ENCODE measurements at places on chromosomes 16 and 17.

GRCh38 chr17:62112229-62112628 is 47.2 kb upstream of the MED13 start:
- no peak for DNase-seq

DNA sequence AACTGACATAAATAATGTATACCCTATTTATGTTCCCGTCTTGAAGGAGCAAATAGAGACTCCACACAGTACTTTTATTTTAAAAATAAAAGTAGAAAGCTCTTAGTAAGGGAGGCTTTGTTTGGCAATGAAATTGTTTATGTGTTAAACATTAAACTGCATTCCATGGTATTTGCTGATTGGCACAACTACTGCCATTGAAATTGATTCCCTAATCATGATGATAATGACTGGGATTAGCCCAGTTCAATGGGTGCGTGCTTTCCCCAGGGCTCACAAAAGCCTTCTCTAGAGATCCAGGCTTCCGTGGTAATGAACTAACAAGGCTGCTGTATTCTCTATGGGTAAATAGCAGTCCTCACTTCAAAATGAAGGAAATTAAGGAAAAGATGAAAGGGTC is 67.5 kb downstream of the GPRC5B start:
- no peak for DNase-seq

DNA sequence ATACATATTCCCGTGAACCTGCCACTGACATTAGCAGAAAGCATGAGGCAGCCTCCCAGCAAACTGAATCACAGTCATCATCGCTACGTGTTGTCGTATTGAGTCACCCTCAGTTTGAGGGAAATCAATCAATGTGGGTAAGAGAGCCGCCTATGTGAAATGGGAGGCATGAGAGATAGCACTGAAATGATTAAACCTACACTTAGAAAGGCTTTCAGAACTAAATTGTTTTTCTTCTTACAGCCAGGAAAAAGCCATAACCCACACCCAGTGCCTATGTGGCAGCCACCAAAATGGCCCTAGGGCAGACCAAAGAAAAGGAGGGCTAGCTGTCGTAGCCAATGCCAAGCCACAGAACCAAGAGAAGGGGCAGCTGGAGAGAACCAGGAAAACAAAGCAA is 90.5 kb downstream of the ADAMTS18 start:
- no peak for DNase-seq

- DNase-seq = no peak
These were observed 40.1 kb upstream of the CES5A start for GRCh38 chr16:55915096-55915827.

DNA sequence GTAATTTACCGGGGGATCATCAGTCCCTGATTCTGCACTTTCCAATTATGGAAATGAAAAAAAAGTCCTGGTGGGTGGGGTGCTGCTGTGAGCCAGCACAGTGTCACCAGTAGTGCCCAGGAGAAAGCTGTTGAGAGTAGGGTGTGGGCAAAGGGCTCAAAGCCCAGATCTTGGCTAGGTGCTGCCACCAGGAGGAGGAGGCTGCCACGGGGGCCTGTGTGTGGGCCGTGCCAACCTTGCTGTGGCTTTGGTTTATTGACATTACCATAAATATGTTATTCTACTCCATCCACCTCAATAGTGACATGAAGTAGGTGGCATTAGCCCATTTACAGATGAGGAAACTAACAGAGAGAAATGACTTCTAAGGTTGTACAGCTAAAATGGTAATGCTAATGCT is 6.7 kb upstream of the PRPSAP2 start:
- DNase-seq = no peak

GRCh38 chr17:47279062-47279801 is 25.6 kb downstream of the ITGB3 start:
- peak; percentile 98 for DNase-seq

- peak; percentile 95 for DNase-seq
These were observed at the start of gene NCBP3 for GRCh38 chr17:3845621-3846436. Gene NCBP3 (minus strand): TSS chr17:3846246. CDS start chr17:3846223, 23 bp downstream.

- no peak for DNase-seq
These were observed 1.4 kb downstream of the SRSF2 start for GRCh38 chr17:76735586-76736348.

- DNase-seq = no peak
These were observed 43.9 kb downstream of the MMD start for GRCh38 chr17:55377671-55378275.

DNA sequence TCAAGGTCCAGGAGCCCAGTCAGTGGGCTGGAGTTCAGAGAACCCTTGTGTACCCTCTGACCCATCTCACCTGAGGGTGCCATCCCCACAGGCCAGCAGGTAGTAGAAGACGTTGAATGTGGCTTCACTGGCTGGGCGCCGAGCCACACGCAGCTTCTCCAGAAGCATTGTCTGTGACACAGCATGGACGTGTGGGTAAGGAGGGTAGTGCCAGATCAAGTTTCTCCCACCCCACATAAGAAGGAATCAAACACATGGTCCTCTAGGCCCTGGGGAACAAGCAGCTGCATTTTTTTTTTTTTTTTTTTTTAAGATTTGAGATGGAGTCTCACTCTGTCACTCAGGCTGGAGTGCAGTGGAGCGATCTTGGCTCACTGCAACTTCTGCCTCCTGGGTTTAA is 60.9 kb downstream of the MYO18A start:
- DNase-seq = no peak

GRCh38 chr16:87163637-87164036 is 153.6 kb downstream of the C16orf95 start:
- DNase-seq = no peak

GRCh38 chr16:71406724-71407123 is 35.1 kb downstream of the TLE7 start:
- DNase-seq = no peak

DNA sequence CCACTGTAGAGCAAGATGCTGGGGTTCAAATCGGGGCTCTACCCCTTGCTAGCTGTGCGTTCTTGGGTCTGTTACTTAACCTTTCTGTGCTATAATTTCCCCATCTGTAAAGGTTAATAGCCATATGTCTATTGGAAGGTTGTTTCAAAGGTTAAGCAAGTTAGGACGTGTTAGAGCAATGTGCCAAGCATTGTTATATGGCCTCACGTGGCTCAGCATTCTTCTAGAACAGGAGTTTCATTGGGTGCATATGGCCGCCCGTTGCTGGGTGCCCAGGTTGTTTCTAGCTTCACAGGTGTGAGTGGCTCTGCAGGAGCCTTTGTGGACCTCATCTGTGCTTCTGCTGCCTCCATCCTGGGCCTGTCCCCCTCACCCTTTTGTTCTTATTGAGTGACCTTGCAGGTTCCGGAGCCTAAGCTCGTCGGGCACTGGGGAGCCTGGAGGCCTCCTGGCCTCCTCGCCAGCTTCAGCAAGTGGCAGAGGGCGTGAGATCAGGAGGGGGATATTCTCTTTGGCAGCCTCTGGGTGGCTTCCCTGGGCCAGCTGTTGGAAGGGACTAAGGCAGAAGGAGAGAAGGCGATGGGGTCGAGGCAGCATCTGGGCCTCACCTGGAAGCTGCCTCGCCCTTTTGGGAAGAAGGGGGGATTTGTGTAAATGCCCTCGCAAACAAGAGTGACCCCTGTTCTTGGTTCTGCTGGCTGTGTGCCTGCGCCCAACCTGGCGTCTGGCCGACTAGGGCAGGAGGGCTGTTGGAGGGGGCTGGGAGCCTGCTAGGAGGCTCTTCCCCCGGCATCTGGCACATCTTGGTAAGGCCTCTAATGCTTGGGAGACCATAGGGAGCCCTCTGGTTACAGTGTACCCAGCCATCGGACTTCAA is 80.2 kb upstream of the CIBAR2 start:
- no peak for DNase-seq

GRCh38 chr17:80110927-80111701 is 9.7 kb downstream of the GAA start:
- DNase-seq = no peak

- no peak for DNase-seq
These were observed 23.8 kb downstream of the UNC13D start for GRCh38 chr17:75820094-75821080.

GRCh38 chr16:66427036-66427860 is at the start of gene BEAN1:
Gene BEAN1 (plus strand): TSS chr16:66427295. CDS start chr16:66437677, 10,382 bp downstream.
- DNase-seq = no peak

- no peak for DNase-seq
These were observed 353.0 kb upstream of the CDH5 start for GRCh38 chr16:66013486-66013885.

GRCh38 chr17:81229666-81229920 is 6.8 kb upstream of the CEP131 start:
- DNase-seq = no peak

- peak; percentile 78 for DNase-seq
These were observed 20.5 kb downstream of the CDC42EP4 start for GRCh38 chr17:73291260-73291801.

GRCh38 chr17:32567511-32567910 is 80.7 kb downstream of the CDK5R1 start:
- no peak for DNase-seq

DNA sequence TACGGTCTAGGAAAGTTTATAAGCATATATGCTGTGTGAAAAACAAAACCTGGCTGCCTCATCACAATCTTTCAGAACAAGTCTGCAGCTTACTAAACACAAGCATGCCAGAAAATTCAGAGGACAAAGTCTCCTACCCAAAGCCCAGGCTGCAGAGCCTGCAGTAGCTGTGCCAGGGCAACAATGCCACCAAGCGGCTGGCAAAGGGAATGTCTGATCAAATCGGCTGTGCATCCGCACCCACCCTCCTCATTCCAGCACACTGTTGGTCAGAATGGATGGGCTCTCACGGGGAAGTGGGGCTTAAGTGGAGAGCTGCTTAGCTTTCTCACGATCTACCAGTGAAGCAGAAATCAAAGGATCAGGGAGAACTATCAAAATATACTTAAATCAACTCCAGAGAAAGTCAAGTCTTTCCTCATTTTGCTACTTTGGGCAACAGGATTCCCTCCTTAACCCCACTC is 73.5 kb downstream of the CYTH1 start:
- DNase-seq = peak; percentile 89

- no peak for DNase-seq
These were observed at the start of gene GRB7 for GRCh38 chr17:39737760-39738567. Gene GRB7 (plus strand): TSS chr17:39737938. CDS start chr17:39742302, 4,364 bp downstream.

DNA sequence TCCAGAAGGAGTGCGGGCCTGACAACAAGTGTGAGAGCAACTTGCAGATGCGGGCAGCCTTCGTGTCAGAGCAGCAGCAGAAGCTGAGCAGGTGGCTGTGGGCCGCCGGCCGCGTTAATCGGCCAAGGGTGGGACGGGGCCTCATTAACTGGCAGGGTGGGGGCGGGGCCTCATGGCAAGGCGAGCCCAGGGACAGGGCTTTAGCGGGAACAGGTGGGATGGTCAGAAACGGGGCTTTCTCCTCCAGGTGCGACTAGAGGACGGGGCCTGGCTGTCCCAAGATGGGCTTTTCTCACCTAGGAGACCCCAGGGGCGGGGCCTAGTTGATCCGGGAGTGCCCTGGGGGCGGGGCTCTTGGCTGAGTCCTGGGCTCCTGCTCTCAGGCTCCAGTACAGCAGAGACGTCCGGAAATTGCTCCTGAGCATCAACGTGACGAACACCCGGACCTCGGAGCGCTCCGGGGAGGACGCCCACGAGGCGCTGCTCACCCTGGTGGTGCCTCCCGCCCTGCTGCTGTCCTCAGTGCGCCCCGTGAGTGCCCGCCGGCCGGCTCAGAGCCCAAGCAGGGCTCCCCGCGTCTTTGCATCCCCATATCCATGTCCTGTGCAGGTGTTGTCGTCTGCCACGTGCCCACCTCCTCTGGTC is 18.4 kb upstream of the PDK2 start:
- DNase-seq = no peak

DNA sequence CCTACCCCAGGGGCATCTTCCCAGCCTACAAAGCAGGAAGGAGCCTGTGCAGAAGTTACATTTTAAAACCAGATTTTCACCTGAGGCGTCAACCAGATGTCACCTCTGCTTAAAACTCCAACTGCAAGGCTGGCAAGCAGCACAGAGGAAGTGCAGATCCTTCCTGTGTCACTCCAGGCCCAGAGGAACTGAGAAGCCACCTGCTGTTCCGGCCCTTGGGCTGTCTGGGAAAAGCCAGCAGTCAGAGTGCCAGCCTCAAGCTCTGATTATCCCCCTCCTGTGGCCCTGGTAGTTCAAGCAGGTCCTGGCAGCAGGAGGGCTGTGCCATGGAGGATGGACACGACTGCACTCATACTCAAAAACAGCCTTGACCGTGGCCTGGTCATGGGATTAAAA is 10.2 kb downstream of the POLR2C start:
- no peak for DNase-seq

- no peak for DNase-seq
These were observed 1.6 kb upstream of the IL32 start for GRCh38 chr16:3063625-3064386.

DNA sequence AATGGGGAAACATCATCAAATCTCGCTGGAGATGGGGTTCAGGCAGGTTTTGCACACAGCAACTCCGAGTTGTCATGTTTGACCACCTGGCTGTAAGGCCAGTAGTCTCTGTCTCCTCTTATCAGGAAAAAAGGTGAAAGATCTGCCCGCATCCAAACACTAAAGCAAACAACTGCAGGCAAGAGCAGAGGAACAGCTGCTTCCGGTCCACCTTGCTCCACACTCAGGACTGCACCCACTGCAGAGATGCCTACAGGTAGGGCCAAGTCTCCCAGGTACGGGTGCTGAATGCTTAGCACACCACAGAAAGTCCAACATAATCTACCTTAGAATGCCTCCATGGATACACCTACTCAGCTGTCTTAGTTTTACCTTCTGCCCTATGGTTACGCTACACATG is 7.3 kb downstream of the TEX2 start:
- DNase-seq = no peak

DNA sequence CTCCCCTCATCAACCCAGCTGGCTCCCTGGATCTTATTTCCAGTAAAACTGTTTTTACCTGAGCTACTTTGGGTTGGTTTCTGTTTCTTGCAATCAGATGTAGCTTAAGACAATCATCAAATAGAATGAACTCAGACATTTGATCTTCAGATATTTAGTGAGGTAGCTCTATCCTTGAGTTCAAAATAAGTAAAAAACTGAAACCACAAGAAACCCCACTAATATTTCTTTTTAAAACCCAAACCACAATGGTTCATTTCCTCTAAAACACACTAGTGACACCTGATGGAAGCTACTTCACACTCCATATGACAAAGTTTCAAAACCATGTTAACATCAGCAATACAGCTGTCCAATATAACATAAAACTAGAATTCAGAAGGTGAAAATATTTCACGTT is 37.8 kb downstream of the CACNG1 start:
- DNase-seq = no peak

DNA sequence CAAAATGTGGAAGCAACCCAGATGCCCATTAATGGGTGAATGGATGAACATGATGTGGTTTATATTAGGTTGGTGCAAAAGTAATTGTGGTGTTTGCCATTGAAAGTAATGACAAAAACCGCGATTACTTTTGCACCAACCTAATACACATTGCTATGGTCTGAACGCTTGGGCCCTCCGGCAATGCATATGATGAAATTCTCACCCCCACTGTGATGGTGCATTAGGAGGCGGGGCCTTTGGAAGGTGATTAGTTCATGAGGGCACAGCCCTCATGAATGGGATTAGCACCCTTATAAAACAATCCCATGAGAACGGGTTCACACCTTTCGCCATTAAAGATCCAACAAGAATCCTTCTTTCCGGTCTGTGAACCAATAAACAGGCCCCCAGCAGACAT is 25.3 kb upstream of the PRM1 start:
- no peak for DNase-seq
